AG09319 (cell line): ENCODE measurements at places on chromosomes 4 and X.

DNA sequence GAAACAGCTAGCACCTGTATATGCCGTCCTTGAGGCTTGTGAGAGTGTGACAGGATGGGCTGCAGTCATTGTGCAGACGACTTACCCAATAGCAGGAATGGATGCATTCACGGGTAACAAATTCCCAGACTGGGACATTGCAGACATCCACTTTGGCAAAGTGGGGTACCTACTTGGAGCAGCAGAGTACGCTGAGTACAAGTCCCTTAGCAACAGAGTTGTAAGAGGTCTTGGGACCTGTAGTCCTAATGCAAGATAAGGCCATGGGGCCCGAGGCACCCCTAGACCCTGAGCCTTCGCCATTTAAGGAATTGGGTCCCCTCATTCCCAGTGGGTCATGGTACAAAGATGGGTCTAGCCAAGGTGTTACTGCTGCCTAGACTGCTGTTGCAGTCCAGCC, 55.4 kb upstream of the CCDC149 start:
- no peak for DNase-seq

- DNase-seq: no peak
Observed at GRCh38 chrX:103250977-103251376, 4.0 kb downstream of the TCEAL8 start.

- no peak for DNase-seq
Observed at GRCh38 chr4:182823576-182823975, 93.6 kb downstream of the DCTD start.

- no peak for DNase-seq
Observed at GRCh38 chr4:81562093-81562492, 90.4 kb upstream of the RASGEF1B start.

DNA sequence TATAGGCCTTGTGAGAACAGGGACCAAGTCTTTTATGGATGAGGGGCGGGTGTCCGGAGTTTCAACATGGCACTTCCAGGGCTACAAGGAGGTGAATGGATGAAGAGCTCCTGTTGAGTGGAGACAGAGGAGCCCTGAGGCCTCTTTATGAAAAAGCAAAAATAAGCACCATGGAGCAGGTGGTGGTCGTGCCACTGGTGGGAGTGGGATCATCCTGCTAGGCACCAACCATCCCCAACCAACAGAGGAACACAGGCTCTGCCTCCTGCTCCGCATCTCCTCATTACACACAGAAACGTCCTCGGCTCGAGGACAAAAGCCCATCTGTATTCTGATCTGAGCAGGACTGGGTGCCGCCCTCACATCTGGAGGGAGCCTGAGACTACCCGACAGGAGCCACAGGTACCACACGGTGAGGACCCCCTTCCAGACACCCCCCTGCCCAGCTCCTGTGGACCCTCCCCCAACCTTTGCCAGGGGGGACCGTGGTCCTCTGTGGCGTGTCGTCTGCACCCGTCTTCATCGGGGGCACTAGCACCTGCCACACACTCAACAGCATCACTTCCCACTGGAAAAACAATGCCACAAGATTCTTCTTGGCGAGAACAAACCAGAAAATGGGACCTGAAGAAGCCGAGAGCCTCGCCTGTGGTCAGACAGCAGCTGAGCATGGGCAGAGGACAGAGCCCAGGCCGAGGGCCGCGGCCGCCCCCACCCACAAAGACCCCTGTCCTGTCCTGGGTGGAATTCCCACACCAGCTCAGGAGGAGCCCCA, 3.9 kb upstream of the PDE6B start:
- no peak for DNase-seq

- DNase-seq: no peak
Observed at GRCh38 chr4:67460574-67460973, 84.7 kb downstream of the CENPC start.

GRCh38 chr4:4501679-4502078, 40.2 kb downstream of the STX18 start:
- no peak for DNase-seq

DNA sequence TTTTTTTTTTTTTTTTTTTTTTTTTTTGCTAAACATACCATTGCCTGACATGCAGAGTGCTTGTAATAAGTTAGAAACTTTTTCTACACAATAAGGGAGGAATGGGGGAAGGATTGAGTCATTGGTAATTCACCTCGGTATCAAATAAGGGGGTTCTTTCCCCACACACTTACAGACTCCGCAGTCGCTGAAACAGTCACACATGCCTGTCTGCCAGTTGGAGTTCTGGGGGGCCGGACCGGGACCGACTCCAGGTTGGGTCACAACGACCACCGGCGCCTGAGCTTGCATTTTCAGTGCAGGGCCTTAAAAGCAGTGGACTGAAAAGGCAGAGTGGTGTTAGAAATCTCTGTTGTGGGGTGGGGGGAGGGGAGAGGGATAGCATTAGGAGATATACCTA, 6.9 kb downstream of the PLAC8 start:
- DNase-seq: no peak

GRCh38 chr4:134807231-134807745, 605.7 kb upstream of the PABPC4L start:
- no peak for DNase-seq

DNA sequence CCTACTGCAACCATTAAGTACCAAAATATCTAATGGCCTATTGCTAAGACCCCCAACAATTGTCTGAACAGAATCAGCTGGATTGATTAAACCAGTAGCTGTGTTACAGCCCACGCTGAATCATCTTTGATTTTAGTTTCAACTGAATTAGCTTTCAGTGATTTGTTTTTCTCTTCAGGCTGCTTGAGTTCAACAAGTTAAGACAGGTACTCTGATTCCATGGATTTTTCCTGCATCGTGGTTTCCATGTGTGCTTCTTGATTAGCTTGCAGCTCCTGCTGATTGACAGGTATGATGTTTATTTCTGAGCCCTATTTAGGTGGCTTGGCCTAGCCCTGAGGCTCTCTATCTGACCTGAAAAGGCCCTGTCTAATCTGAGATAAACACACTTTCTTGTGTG, 91.3 kb downstream of the GUCY2F start:
- no peak for DNase-seq

GRCh38 chr4:185868983-185869382, 57.0 kb upstream of the SORBS2 start:
- DNase-seq: no peak

DNA sequence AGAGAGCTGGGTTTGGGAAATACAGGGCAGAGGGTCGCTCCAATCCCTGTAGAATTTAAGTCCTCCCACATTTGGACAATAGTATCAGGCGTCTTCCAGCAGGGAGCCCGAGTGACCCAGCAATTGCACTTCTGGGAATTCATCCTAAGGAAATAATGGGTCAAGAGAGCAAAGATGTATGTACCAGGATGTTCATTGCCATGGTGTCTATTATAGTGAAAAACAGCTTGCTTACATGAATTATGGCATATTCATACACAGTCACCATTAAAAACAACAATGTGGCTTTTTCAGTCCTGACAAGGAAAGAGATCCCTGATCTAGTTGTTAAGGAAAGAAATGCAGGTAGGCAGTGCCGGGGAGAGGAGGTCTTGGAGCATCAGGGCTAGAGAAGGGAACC, 167.7 kb downstream of the PJA1 start:
- DNase-seq: no peak

DNA sequence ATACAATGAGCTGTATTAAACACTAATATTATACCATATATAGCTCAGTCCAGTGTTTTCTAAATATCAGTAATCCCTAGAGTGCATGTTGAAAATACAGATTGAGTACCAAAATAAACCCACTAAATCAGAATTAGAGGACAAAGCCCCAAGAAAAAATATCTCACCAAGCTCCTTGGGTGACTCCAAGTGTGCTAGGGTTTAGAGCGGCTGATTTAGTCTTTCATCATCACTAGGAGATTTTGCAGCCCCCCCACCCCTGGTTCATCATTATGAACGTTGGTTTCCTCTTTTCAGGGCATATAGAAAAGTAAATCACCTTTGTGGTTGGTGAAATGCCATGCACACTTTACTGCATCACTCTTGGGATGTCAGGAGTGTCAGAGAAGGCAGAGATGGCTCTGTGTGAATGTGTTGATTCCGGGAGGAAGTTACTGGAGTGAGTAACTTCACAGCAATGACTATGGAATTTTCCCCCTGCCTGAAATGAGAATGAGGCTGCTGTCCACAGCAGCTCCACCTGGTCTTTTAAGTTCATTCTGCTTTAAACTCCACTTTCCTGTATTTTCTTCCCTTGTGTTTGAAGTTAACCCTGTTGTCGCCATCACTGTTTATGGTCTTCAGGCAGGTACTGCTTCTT, 25.2 kb upstream of the ANAPC4 start:
- no peak for DNase-seq
